ENCODE measurements at places on chromosomes 2 and 18.

DNA sequence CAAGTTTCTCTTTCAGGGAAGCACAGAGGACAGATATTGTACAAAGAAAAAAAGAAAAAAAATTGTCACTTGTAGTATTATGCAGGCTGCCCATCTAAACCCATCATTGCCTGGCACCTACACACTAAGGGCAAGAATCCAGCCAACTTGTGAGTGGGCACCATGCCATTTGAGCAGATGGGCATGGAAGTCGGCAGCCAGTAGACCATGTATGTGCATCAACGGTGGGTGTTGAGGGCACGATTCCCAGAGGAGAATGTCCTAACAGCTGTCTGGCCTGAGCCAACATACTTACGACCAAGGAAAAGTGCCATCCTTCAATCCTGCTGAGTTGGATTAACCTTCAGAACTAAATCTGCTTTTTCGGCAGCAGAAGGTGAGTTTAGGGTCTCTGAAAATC lies 63.9 kb downstream of the ARHGAP15 start:
- DNase-seq, result no peak

- DNase-seq, result no peak
These were observed 33.4 kb downstream of the GAREM1 start for GRCh38 chr18:32437100-32437834.

DNA sequence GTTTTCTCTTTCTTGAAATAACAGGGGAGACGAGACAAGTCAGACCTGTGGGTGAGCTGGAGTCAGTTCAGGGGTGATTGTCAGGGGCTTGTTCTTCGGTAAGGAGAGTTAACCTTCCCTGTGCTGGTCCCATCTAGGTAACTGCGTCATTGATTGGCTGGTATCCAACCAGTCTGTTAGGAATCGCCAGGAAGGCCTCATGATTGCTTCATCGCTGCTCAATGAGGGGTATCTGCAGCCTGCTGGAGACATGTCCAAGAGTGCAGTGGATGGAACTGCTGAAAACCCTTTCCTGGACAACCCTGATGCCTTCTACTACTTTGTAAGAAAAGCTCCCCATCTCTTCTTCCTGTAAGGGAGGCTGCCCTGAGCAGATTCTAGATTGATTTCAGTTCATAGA lies 21.3 kb downstream of the PLEK start:
- DNase-seq, result no peak

- no peak for DNase-seq
These were observed 1868.8 kb upstream of the CELF4 start for GRCh38 chr18:39434223-39434920.

- no peak for DNase-seq
These were observed 89.5 kb downstream of the CERS6 start for GRCh38 chr2:168545439-168546082.

GRCh38 chr2:60294901-60295635 lies 258.4 kb downstream of the BCL11A start:
- DNase-seq, result no peak

GRCh38 chr2:60317844-60318243 lies 235.6 kb downstream of the BCL11A start:
- DNase-seq, result no peak

DNA sequence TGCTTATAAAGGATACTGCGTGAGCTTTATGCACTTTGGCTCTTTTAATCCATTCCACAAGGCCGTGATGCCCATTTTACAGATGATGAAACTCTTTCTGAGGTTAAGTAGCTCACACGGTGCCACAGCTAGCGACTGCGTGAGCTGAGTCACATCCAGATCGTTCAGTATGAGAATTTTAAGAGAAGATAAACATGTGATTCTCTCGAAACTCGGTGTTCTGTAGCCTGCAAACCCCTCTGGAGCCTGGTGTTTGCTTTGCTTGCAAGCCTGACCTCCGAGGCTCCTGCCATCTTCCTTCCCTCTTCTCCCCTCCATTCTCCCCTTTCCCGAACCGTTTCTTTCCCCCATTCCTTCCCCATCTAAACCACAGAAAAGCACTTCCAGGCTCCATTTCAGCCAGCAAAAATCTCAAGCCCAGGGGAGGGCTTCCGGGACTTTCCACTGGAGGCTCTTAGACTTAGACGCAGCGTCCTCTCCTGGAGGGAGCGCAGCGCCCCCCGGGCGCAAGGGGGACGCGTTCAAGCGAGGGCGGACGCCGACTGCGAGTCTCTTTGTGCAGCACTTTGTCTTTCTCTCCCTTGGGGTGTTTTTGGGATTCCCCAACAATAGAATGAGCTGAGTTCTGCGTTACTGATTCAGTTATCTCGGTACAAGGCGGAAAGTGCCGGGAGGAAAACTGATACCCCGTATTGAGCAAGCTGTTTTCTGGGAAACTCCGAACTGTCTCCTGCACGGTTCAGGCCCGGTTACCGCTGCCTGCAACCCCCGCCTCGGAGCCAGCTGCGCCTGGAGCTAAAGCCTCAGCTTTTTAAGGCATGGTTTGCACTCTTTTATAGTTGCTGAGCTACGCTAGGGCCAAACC lies 38.0 kb downstream of the CYP1B1 start:
- peak; percentile 86 for DNase-seq

- no peak for DNase-seq
These were observed 88.4 kb downstream of the MYO3B start for GRCh38 chr2:170266358-170266757.

DNA sequence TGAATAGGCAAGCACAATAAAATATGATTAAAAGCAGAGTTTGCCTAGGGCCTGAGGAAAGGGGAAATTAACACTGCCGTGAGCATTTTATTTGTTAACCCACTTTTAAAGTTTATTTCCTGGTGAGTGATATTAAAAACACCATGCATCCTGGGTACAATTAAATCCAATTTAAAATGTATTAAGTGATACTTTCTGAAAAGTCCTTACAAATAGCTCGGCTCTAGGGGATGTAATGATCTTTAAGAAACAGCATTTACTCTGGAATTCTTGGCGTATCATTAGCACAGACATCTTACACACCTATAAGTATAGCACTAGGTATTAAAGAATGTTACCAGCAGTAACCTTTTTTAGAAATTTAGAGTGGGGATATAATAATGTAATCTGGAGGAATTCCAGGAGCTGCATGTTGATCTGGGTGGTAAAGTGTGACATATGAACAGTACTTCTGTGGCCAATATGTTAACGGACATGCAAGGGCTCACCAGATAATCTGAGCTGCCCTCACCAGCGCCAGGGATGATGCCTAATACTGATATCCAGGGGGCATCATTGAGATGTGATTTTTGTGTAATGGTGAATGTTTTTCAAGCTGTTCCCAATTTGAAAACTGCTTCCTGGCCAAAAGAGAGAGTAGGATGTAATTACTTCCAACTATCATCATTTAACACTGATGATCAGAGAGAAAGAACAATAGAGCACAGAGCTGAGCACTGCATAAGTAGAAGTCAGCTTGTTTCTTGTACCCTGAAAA lies 235.9 kb downstream of the DSEL start:
- no peak for DNase-seq

DNA sequence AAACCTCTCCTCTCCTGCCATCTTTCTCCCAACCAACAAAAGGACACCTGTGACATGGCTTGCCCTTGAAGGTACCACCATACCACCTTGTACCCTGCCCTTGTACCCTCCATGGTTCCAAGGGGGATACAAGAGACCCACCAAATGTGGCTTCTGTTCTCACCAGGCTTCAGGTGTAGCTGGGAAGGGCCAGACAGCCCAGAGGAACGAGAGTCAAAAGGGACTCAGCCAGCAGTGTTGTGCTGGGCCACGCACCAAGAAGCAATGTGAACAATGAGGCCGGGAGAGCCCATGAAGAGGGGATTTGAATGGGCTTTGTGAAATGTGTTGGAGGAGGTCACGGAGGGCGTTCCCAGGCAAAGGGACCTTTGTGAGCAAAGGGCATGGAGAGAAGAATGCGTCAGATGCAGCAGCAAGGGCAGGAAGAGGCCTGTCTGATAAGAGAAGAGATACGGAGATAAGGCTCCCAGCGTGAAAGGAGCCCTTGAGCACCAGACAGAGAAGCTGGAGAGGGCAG lies 48.6 kb downstream of the PLB1 start:
- DNase-seq, result peak; percentile 24

DNA sequence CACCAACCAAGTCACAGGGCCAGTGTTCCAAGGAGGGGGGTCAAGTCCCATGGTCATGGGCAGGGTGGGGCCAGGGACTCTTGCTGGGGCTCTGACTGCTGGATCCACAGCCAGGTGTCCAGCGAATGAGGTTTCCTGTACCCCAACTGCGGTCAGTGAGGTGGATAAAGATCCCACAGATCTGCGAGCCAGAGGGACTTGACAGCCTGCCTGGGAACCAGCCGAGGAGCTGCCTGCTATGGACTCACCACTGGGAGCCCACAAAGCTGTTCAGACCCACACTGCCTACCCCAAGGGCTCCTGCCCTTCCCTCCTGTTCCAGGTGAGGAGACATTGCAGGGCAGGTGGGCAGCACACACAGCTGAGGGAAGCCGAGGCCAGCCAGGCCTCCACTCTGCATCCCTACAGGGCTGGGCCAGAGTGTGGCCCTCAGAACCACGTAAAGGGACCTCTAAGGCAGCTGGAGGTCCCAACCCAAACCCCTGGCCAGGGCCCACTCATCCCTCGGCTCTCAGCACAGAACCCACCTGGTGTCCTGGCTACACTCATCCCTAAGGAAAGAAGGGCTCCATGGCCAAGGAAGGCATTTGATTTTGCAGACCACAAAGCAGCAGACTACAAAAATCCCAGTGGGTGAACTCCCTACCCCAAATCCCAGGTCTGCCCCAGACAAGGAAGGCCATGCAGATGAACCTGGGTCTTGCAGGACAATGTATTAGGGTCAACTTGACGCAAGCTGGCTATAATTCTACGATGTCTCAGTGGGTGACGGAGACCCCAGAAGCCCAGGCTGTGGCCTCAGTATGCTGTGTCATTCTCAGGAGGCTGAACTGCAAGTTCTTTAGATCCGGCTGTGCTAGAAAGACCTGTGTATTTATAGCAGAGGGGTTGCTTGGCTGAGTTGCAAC lies 209.2 kb downstream of the MGAT5 start:
- DNase-seq, result no peak

DNA sequence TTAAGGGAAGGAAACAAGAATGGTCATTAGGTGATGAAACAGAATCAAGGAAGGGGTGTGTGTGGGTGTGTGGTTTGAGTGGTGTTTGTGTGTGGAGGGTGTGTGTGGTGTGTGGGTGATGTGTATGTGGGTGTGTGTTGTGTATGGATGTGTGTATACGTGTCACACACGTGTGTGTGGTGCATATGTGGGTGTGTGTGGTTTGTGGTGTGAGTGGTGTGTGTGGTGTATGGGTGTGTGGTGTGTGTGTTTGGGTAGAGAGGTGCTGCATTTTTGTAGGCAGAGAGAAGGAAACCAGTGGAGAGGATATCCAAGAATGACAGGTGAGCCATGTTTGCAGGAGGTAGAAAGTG lies 1.1 kb upstream of the CEP192 start:
- peak; percentile 74 for DNase-seq

GRCh38 chr2:3476321-3476984 lies 42.9 kb downstream of the ADI1 start:
- DNase-seq, result no peak

DNA sequence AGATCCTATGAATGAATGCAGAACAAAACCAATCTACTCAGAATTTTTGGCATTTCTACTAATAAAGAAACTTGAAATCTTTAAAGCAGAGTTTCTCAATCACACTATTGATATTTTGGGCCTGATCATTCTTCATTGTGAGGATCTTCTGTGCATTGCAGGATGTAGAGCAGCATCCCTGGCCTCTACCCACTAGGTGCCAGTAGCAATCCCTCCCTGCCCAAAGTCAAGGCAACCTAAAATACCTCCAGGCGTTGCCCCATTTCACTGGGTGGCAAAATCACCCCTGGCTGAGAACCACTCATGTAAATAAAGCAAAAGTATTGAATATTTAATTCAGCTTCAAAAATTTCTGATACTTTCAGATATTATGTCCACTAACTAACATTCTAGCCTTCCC lies 213.0 kb downstream of the SP3 start:
- no peak for DNase-seq

DNA sequence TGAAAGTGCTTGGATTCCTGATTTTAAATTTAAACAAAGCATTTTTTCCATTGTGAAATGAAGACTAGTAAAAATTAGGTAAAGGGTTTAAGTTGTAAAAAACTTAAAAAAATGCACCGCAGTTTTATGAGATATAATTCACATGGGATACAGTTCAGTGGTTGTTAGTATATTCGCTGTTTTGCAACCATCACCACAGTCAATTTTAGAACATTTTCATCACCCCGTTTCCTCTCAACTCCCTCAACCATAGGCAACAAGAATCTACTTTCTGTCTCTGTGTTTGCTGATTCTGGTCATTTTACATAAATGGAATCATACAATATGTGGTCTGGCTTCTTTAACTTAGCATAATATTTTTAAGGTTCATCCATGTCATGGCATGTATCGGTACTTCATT lies 4.0 kb downstream of the DGKD start:
- DNase-seq, result no peak

DNA sequence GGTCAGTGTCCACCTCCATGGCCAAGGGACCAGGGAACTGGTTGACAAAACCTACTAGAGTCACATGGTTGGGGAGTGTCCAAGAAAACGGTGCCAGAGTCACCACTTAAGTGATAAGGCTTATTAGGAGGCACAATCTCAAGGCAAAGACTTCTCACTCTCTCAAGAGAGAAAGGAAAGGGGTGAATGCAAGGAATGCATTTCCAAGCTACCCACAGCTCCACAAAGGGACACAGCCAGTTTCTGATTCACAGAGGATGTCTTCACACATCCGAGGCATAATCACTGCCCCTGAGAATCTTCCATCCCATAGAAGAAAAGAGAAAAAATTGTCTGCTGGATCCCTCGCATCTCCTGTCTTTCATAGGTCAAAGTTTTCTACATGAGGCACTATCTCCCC lies 269.3 kb downstream of the TNS1 start:
- DNase-seq, result no peak

DNA sequence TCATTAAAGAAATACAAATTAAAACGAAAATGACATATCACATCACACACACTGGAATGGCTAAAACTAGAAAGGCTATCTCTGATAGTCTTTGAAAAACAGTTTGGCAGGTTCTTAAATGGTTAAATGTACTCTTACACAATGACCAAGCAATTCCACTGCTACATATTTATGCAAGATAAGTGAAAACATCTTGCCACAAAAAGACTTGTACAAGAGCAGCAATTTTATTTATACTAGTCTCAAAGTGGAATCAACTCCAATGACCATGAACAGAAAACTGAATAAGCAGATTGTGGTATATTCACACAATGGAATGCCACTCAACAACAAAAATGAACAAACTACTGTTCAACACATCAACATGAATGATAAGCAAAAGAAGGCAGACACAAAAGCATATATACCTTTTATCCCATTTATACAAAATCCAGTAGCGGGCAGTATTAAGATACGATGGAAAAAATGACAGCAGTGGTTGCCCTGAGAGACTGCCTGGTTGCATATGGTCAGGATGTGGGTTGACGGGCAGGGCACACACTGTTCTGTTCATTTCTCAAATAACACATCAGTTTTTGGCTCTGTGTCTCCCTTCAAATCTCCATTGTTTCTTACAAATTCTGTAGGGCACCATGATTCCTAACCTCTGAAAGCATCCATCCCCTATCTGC lies 25.4 kb downstream of the SP100 start:
- peak; percentile 82 for DNase-seq

- DNase-seq, result no peak
These were observed 18.4 kb downstream of the ZSCAN30 start for GRCh38 chr18:35271656-35272055.

Measured in activated CD4-positive, alpha-beta T cell treated with anti-CD3 and anti-CD28 coated beads, Interleukin-10, Interleukin-2, amounts not matched to agents 100 ng/mL and 50 ng/mL, durations not matched to agents 16 hours and 8 hours (primary cell).